ENCODE measurements at places on chromosomes 1 and 21.

- no peak for DNase-seq
Observed at GRCh38 chr1:162943622-162944021, 82.6 kb upstream of the CCDC190 start.

GRCh38 chr1:87318806-87319205, 9.9 kb upstream of the LMO4 start:
- no peak for DNase-seq

DNA sequence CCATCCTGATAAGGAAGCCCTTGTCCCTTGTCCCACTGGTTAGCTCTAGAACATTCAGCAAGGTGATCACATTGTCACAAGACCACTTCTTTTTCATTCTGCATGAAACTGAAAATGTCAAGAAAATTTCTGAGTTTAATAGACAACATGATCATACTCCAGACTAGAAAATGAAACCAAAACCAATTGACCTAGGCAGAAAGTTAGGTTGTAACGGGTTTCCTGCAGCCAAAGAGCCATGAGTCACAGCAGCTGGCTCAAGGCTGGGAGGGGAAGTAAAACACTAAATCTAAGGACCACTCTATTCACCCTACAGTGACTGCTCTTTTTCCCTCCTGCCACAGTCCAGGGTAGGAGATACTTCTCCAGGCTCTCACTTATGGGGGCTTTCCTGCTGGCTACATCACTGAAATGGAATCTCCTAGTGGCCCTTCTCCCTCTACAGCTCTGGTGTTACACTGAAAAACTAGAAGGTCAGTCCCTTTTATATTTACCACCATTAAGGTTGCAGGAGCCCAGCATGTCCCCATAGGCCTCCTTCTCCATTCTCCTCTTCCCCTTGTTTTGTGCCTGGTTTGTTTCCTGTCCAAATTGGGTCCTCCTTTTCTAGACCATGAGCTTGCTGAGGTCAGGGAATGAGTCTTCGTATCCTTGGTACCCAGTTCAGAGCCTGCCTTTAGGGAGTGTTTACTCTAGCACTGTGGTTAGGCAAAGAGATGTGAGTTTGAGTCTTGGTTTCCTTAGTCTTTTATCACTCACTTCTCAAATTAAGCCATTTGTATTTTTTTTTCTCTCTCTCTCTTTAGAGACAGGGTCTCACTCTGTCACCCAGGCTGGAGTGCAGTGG, 236.5 kb upstream of the JUN start:
- DNase-seq = peak; percentile 41

DNA sequence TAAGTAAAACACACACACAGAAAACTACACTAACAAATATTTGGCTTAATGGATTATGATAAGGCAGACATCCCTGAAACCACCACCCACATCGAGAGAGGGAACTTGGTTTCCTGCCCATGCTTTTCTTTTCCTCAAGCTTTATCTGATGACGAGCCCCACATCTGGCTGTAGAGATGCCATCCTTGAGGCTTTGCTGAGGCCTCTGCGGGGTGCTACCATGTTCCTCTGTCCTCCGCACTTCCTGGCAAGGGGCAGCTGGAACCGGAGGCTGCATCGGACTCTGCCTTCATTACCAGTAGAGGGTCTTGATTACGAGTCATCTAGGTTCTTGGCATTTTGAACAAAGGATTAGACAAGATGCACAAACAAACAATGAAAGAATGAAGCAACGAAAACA, 21.7 kb upstream of the C1orf174 start:
- DNase-seq = no peak

DNA sequence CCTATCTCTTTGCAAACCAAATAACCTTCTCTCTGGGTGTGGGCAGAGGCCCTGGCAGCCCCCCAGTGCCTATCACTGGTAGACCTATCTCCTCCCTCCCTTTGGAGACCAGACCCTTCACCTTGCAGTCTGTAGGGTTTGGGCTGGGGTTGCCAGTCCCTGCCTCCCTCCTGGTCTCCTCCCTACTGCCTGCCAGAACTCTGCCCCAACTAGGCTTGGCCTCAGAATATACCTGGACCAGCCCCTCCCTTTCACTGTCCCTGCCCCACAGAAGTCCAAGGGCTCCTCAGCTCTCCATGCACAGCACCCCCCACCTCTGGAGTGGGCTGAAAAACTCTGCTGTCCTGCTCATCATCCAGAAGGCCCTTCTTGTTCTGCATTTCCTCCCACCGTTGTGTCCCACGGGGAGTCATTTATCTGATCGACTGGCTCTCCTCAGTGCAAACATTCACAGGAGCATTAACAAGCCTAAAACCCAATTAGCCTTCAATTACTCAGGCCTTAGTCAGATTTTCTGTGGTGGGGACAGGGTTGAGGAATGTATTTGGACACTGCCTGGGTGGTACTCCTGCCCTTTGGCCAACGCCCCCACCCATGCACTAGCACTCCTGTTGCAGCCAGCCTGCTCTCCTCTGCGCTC, 27.7 kb upstream of the DMBX1 start:
- DNase-seq = no peak

GRCh38 chr1:37282764-37283163, 191.6 kb upstream of the ZC3H12A start:
- DNase-seq = no peak

- DNase-seq = no peak
Observed at GRCh38 chr1:8339203-8339600, 21.3 kb downstream of the SLC45A1 start.

DNA sequence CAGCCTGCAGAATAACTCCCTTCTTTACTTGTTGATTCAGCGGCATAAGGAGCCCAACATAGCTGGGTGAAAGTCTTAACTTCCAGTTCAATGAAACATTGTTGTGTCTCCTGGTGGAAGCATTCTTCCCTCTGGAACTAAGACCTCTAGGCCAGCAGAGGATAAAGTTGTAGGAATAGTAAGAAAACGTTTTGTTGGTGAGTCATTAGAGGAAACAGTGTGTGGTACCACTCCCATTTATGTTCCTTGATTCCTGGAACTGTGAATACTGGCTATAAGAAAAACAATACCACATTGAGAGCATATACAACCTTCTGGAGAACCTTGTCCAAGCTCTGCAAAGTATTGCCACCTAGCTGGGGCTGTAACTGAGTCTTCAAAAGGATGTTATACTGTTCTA, 737.4 kb upstream of the ZP4 start:
- no peak for DNase-seq

- no peak for DNase-seq
Observed at GRCh38 chr1:8939362-8939995, 6.2 kb upstream of the CA6 start.

DNA sequence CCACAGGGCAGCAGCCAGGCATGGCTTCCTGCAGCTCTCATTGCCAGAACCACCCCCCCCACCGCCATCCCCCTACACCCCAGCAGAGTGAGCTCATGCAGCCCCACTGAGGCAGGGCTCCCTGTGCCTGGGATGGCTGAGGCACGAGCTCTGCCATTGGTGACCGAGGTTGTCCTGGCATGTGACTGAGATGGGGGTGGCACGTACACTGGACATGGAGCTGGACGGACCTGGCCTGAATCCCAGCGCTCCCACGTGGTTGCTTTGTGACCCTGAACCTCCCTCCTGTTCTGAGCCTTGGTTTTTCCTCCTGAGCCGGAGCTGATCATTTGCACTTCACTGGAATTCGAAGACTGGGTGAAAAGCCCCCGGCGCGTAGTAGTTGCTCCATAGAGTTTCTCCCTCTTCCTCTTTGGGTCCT, 28.3 kb downstream of the ALPL start:
- no peak for DNase-seq

DNA sequence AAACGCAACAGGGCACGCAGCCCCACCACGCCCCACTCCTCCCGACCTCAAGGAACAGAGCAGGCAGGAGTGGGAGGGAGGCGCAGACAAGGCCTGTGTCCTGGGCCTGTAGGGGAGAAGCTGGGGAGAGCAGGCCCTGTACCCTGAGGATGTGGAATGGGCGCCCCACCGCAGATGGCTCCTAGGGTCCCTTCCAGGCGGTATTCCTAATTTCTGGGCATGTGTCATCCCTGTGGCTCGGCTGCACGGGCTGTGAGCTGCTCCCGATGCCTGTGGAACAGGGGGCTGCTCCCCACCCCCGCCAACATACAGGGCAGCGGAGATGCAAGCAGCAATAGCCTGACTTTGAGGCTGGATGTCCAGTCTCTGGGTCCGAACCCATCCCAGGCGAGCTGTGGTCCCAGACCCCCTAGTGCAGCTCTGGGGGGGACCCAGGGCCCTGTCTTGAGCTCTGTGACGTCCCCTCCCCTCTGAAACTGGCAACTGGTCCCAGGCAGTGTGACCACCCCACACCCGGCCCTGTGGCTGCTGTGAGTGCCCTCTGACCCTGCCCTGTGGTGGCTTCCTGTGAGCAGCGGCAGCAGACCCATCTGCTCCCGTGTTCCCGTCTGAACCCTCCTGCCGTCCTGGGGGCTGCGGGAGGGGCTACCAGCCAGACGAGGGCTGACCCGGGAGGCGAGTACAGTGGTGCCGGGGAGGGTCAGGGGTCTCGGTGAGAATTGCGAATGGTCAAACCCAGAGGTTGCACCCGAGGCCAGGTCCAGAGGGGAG, 13.9 kb upstream of the COL6A2 start:
- no peak for DNase-seq

DNA sequence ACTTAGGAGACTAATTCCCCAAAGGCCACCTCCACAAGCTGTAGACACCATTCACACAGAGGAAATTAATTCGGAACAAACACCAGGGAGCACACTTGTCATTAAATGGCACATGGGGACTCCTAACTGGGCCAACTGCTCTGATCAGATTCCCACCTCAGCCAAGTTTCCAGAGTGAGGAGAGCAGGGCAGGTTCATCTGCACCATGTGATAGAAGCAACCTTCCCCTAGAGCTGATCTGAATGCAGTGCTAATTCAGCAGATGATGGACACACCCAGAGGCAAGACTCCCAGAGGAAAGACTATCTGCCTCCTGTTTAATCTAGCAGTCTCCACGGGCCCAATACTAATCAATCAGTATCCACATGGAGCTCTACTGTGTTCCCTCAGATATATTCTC, 147.0 kb downstream of the VAV3 start:
- DNase-seq = no peak

GRCh38 chr1:43039228-43040055, 80.8 kb upstream of the SLC2A1 start:
- no peak for DNase-seq

DNA sequence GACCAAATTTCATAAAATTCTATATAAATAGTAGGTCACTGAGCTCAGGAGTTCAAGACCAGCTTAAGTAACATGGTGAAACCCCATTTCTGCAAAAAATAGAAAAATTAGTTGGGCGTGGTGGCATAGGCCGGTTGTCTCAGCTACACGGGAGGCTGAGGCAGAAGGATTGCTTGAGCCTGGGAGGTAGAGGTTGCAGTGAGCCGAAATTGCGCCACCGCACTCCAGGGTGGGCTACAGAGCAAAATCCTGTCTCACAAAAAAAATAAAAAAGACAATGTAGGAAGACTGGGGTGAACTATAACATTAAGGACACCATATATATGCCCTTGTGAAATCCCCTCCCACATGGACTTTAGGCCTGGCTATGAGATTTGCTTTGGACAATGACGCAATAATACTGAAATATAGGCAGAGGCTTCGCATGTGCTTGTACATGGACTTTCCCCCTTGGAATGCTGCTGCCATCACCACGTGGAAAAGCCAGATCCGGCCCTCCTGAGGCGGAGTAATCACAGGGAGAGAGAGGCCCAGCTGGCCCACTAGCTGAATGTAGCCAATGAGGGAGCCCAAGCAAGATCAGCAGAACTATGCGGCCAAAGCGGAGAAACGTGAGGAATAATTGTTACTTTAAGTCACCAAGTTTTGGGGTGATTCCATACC, 13.1 kb upstream of the USP1 start:
- no peak for DNase-seq

DNA sequence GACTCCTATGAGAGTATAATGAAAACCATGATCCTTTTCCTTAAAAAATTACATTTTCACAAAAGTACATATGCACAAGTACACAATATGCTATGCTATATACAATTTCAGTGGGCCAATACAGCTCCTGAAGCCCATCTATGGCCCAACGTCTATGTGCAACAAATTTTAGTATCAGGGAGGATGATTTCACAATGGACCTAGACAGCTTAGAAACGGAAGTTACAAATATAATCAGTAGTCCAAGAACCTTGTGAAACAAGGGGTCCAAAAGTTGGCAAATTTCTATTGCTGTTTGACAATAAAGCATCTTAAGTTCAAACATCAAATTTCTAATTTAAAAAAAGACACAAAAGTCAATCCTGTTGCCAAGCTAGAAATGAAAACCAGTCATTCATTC, 87.0 kb downstream of the DPYD start:
- DNase-seq = no peak

- no peak for DNase-seq
Observed at GRCh38 chr1:175054736-175055135, 12.9 kb upstream of the TNN start.

- DNase-seq = no peak
Observed at GRCh38 chr1:58597076-58597475, 20.0 kb upstream of the TACSTD2 start.

- DNase-seq = no peak
Observed at GRCh38 chr1:235935235-235936225, 68.8 kb upstream of the LYST start.

GRCh38 chr1:95169548-95169947, 52.4 kb downstream of the TLCD4 start:
- no peak for DNase-seq

- peak; percentile 87 for DNase-seq
Observed at GRCh38 chr1:15966081-15966955, 9.6 kb downstream of the ZBTB17 start.

DNA sequence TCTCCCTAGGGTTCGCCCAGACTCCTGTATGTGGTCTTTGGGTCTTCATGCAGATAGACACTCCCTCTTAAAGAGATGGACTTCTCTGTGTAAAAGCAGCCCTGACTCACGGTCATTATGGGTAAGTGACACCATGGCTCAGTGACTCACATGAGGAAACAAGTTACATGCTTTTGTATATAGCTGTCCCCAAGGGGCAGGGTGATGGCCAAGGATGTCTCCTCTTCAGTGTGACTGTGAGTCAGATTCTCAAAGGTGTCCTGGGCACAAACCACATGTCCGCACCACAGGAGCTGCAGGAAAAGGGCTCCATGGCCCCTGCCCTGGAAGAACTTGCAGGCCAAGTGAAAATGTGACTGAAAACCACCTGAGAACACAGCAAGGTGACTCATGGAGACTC, 380.4 kb downstream of the NPHP4 start:
- DNase-seq = no peak

DNA sequence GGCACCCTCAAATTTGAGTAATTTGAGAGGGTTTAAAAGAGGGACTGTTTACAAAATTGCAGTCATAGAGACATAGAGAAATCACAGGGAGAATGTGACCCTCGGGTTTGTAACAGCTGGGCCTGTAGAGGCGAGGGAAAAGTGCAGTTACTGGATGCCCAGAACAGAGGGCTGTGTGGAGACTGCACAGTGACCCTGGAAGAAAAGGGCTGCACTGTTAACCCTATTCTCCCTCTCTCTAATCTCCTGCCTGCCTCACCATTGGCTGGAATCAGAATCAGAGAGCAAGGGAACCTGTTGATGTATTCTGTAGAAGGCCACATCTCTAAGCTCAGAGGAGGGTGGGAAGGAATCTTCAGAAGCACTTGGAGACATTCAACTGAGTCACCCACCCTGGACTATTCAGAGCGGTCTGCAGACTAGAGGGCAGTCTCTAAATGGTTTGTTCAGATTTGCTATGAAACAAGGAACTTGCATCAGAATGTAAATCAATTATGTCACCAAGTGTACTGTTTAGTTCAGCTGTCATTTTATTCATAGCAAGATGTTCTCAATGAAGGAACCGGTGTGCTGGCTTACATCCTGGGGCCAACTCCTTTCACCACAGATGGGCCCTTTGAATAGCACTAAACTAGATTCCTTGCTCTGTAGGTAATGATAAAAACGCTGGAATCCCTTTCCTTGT, 132.2 kb upstream of the HOOK1 start:
- no peak for DNase-seq
